Activated CD4-positive, alpha-beta T cell treated with anti-CD3 and anti-CD28 coated beads, Interleukin-2, amount 10 ng/mL, durations not matched to agents 7 days and 5 days (primary cell): ENCODE measurements at places on chromosomes 1 and 21. TPM values are rescaled to one million over a fixed set of nuclear protein-coding genes. Genes with fewer than 3 reads are reported as not detected.

The FBLIM1 gene
- total RNA-seq = not detected

The ZNF670 gene
- total RNA-seq = 1.2 TPM

The S100A5 gene
- total RNA-seq = 3.8 TPM

The BCL2L15 gene
- 0.98 TPM for total RNA-seq

The FOXJ3 gene
- total RNA-seq = 56.0 TPM

The FCGR3B gene
- not detected for total RNA-seq

DNA sequence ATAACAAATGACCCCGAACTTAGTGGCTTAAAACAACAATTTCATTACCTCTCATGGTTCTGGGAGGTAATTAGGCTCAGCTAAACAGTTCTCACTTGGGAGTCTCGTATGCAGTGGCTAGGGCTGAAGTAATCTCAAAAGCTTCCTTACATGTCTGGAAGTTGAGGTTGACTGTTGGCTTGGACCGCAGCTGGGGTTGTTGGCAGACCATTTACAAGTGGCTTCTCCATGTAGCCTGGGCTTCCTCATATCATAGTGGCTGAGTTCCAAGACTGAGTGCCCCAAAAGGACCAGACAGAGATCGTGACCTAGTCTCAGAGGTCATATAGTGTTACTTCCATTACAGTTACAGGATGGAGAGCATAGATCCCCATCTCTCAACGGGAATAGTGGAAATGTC is 2.4 kb upstream of the POGZ start:
- peaks cover 3% of the 10 kb centered on the region for H3K36me3 ChIP-seq
- H3K27me3 ChIP-seq = peaks cover 24% of the 10 kb centered on the region
- no peak overlapping the region for H3K27ac ChIP-seq
- no peak overlapping the region for H3K4me3 ChIP-seq
- DNase-seq = no peak

DNA sequence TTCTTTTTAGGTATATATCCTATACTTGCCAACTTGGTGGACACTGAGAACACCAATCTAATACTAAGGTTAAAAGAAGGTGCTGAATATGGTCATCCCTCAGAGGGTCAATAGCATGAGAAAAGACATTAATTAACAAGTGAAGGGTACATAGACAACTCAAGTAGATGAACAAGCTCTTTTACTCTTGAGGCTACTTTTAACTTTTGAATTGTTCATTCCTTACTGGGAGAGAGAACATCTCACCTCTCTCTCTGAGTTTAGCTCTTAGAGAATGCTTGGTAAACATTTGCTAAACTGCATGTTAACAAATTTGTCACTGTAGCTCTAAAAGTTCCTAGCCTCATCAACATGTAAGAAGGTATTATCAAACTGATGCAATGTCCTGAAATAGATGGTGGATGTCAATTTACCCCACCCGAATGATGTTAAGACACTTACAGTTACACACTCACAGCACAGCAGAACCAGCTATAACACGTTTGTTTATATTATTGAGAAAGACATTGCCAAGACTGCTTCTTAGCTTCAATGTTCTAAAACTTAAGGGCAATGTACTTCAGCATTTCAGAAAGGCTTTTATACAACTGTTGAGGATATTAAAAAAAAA is 35.9 kb downstream of the HEATR1 start:
- H3K4me3 ChIP-seq = no peak overlapping the region
- peaks cover 4% of the 10 kb centered on the region for H3K4me1 ChIP-seq
- H3K27me3 ChIP-seq = no peaks in the 10 kb centered on the region
- peaks cover 64% of the 10 kb centered on the region for H3K36me3 ChIP-seq

GRCh38 chr1:171833091-171833825 is 8.0 kb upstream of the DNM3 start:
- H3K27me3 ChIP-seq = no peaks in the 10 kb centered on the region
- H3K4me3 ChIP-seq = no peak overlapping the region
- no peak overlapping the region for H3K27ac ChIP-seq
- H3K4me1 ChIP-seq = no peaks in the 10 kb centered on the region

GRCh38 chr1:15455522-15455921 is 1.0 kb upstream of the CELA2A start:
- no peak overlapping the region for H3K27ac ChIP-seq
- no peak overlapping the region for H3K4me3 ChIP-seq
- DNase-seq = no peak
- no peaks in the 10 kb centered on the region for H3K36me3 ChIP-seq

GRCh38 chr1:178065250-178065649 is 28.7 kb upstream of the RASAL2 start:
- no peak overlapping the region for H3K4me3 ChIP-seq
- no peaks in the 10 kb centered on the region for H3K4me1 ChIP-seq
- no peak overlapping the region for H3K27ac ChIP-seq
- H3K27me3 ChIP-seq = no peaks in the 10 kb centered on the region

- peaks cover 11% of the 10 kb centered on the region for H3K4me1 ChIP-seq
- H3K4me3 ChIP-seq = peak overlapping the region; percentile 35
- no peaks in the 10 kb centered on the region for H3K36me3 ChIP-seq
- DNase-seq = peak; percentile 17
- H3K27me3 ChIP-seq = peaks cover 38% of the 10 kb centered on the region
These were observed 27.2 kb upstream of the ITLN2 start for GRCh38 chr1:160981584-160982411.

GRCh38 chr1:15684042-15684461 is at the start of gene PLEKHM2:
Gene PLEKHM2, plus strand, starts transcription at chr1:15684320. Its CDS starts 239 bp downstream, at chr1:15684559.
- H3K27ac ChIP-seq = peak within 1 kb of the TSS; percentile 91
- no peaks in the 10 kb centered on the region for H3K27me3 ChIP-seq

DNA sequence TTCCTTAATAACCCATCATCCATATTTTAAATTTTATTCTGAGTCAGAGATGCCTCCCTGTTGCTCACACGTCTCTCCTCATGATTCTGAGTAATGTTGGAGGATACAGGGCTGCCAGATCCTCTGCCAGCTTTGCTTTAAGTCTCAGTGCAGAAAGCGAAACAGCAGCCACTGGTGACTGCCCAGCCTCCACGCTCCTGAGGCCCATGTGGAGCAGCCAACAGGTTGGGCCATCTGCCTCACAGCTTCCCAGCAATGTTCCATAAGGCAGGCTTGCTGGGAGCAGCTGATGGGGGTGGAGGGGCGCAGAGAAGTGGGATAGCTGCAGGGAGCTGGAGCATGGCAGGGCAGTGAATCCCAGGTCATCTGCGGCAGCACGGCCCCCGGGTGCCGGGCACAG is 104.2 kb downstream of the IGSF21 start:
- no peak for DNase-seq
- H3K27me3 ChIP-seq = no peaks in the 10 kb centered on the region
- H3K4me3 ChIP-seq = no peak overlapping the region
- H3K36me3 ChIP-seq = no peaks in the 10 kb centered on the region

GRCh38 chr1:8462371-8462892 is 144.5 kb downstream of the SLC45A1 start:
- no peak for DNase-seq
- H3K36me3 ChIP-seq = peaks cover 15% of the 10 kb centered on the region
- no peak overlapping the region for H3K4me3 ChIP-seq
- H3K27me3 ChIP-seq = no peaks in the 10 kb centered on the region

DNA sequence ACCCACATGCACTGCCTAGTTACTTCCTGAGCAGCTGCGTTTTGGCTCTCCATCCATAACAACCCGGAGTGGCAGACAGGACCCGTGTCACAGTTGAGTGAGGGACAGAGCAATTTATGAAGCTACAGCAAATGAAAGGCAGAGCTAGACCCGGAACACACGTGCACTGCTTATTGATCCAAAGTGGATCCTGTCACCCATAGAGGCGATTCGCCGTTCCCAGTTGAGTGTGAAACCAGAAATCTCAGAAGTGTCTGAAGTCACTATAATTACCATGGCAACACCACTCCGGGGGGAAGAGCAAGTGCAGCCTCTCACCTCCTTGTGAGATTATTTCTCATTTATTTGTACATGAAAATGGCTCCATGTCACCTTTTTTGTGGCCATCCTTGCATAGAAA is 365.2 kb downstream of the DSCAM start:
- no peaks in the 10 kb centered on the region for H3K36me3 ChIP-seq
- H3K27me3 ChIP-seq = no peaks in the 10 kb centered on the region
- no peak overlapping the region for H3K27ac ChIP-seq
- no peaks in the 10 kb centered on the region for H3K4me1 ChIP-seq
- no peak for DNase-seq

DNA sequence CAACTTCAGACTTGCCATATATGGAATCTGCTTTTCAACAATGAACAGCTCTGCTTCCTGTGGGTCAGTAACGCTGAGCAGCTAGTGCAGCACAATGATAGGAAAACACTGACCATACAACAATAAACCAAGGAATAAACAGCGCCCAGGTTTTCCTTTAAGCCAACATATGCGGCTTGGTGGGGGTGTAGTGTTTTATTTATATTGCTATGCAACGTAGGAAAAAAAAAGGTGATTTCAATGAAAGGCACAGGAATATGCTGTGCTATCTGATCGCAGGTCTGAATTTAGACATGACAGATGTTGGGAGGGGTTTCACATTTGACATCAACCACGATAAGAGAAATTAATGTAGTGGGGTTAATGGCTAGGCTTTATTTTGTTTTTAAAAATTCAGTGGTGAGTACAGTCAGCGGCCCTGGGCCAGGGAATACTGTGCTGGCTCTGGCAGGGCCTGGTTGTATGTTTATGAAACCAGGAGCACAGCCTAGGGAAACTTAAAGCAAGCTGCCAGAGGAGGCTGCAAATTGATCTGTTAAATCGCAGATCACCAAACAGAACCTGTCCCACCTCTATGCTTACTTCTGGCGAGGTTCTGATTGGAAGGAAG is 4.3 kb downstream of the TSPAN2 start:
- DNase-seq = no peak
- H3K36me3 ChIP-seq = no peaks in the 10 kb centered on the region
- peaks cover 11% of the 10 kb centered on the region for H3K27me3 ChIP-seq
- no peak overlapping the region for H3K4me3 ChIP-seq

DNA sequence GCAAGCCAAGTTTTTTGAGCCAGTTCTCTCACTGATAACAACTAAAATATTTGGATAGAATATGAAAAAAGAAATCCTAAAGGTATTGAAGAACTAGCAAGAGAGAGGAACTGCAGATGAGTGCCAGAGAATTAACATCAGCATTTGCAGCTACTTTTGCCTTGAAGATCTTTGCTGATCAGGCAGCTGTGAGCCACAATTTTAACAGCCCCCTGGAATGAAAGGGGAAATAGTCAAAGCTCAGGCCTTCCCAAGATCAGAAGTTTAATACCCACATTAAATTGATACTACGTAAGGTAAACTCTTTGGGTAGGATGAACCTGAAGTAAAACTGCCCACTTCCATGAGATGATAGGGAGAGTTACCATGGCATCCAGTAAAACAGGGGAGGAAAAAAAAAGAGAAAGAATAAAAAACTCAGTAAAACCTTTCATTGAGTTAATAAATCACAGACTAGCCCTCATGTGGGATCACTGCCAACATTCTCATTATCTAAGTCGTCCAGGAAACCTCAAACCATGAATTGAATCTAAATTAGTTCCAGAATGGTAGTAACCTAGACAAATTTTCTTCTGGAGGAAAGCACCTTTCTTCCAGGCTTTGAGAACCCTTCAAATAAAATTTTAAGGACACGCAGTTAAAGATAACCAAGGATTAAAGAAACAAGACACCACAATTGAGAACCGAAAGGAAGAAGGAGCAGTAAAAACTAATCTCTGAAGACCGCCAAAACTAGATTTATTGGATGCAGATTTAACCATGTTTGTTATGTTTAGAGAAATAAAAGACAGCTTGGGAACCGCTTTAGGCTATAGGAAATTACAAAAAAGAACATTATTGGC is 28.3 kb downstream of the SCP2 start:
- no peak for DNase-seq
- H3K36me3 ChIP-seq = peaks cover 10% of the 10 kb centered on the region
- no peak overlapping the region for H3K4me3 ChIP-seq
- no peak overlapping the region for H3K27ac ChIP-seq
- H3K27me3 ChIP-seq = no peaks in the 10 kb centered on the region

DNA sequence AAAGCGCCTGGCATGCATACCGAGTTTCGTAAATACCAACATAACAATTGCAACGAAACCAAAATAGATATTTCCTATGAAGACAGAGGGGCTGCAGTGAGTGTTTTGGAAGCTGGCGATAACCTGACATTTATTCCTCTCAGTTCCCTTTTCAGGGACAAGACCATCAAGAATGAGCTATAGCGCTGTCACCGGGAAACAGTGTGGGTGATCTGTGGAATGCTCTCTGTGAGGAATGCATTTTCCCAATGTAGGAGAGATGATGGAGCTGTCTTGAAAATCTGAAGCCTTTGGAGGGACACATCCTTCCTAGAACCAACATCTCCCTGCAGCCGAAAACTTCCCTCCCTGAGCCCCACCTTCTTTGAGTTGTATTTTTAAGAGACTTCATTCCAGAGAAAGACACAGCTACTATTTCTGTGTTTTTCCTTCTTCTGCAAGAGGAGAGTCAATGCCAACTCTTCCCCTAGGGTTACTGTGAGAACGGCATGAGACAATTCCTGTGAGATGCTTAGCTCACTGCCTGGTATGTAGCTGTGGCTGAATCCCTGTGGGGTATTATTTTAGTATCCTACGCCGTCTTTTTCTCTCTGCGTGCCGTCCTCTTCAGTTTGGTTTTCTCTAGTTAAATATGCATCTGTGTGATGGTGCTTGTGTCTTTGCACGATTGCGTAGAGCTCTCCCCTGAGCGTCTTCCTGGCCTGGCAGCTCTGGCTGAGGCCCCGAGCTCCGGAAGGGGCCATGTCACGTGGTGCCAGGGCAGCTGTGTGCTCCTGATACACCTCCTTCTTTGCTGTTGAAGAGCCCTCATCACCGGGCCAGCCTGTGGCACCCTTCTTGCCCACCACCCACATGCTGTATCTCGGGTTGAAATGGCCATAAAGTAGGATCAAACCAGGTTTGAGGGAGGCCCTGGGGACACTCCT is 45.2 kb downstream of the AJAP1 start:
- H3K27me3 ChIP-seq = no peaks in the 10 kb centered on the region
- no peaks in the 10 kb centered on the region for H3K36me3 ChIP-seq
- no peaks in the 10 kb centered on the region for H3K4me1 ChIP-seq
- no peak overlapping the region for H3K27ac ChIP-seq

DNA sequence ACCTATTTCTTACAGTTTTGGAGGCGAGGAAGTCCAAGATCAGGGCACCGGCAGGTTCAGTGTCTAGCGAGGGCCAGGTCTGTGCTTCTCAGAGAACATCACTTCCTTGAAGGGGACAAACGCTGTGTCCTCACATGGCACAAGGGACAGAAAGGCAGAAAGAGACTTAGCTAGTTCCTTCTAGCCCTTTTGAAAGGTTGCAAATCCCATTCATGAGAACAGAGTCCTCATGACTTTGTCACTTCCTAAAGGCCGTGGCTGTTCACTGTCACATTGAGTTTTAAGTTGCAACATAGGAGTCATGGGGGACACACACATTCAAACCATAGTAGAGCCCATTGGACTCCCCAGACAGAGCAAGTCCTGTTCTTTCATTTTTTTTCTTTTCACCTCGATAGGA is 27.4 kb downstream of the PER3 start:
- no peak overlapping the region for H3K27ac ChIP-seq
- H3K27me3 ChIP-seq = no peaks in the 10 kb centered on the region
- peaks cover 17% of the 10 kb centered on the region for H3K36me3 ChIP-seq
- no peaks in the 10 kb centered on the region for H3K4me1 ChIP-seq
- no peak overlapping the region for H3K4me3 ChIP-seq
